D721Med (cell line): ENCODE measurements at places on chromosomes 1 and 21.

- no peak for DNase-seq
Measured at GRCh38 chr1:90799326-90799725, 82.2 kb upstream of the BARHL2 start.

DNA sequence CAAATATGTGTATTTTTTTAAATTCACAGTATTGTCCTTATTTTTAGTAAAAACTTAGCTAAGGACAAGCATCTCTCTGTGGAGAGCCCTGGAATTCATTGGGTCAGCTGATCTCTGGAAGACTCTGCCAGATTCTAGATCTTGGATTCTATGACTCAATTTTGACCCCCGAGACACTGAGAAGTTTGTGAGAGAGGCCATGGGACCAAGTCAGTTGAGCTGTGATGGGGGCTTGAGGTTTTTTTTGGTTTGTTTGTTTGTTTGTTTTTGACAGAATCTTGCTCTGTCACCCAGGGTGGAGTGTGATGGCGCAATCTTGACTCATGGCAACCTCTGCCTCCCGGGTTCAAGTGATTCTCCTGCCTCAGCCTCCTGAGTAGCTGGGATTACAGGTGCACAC lies 13.5 kb downstream of the SHISA4 start:
- no peak for DNase-seq

DNA sequence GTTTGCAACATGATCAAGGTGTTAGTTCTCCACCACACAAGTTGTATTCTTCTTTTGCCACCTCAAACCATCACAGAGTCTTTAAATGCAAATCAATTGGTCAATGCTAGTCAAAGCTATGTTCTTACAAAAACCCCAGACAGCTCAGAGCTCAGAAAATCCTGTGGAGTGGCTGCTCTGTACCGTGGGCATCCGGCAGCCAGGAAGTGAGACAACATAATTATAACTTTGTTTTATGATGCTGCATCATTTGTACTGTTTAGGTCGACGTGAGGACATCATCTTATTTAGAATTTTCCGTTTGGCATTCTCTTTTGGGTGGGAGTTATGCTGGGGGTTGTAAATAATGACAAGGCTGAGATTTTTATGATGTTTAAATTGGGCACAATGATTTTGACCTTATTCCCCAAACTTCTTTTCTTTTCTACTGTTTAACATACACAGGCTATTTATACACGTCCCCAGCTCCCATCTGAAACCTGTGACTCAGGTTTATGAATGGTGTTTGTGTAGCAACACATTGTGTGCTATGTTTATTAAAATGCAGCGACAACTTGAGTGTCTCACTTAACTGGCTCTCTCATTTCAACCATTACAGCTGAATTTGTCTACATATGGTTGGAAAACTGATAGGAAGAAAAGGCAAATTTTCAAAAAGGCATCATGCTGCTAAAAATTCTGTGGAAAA lies 124.0 kb downstream of the CNIH3 start:
- DNase-seq: no peak

GRCh38 chr1:31502926-31503511 lies 73.3 kb upstream of the TINAGL1 start:
- no peak for DNase-seq

GRCh38 chr1:185936641-185937040 lies 202.4 kb downstream of the HMCN1 start:
- no peak for DNase-seq

DNA sequence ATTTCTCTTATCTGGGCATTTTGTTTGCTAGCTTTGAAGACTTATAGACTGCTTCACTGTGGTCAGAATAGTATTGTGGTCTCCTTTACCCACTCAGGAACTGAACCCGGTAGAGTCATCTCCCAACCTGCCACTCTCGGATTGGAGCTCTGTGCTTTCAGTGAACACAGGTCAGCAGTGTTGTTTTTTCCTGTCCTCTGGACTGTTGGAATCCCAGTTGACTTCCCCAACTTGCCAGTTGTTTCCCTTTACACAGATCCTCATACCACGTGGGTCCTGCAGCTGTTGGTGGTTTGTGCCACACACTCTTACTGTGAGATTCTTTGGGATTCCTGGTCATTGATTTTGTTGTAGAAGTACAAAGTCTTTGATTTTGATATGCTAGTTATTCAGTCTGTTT lies 214.1 kb downstream of the DYRK1A start:
- no peak for DNase-seq

- no peak for DNase-seq
Measured at GRCh38 chr1:78370779-78371482, 119.8 kb upstream of the PTGFR start.

DNA sequence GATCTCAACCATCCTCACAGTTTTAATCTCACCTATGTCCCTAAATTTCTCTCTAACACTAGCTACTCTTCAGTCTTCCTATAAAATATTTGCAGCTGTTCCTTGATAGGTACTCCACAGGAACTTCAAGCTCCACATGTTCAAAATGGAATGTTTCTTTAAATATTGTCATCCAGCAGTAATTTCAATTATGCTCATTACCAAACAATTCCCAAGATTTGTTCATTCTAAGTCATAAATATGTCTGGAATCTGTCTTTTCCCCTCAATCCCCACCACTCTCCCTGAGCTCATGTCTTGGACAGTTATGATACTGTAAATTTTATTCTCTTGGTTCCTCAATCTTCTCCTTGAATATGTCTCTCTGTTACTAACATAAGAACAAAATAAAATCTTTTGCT lies 214.4 kb downstream of the NRIP1 start:
- no peak for DNase-seq

- no peak for DNase-seq
Measured at GRCh38 chr1:37868466-37868865, 9.1 kb upstream of the MTF1 start.

DNA sequence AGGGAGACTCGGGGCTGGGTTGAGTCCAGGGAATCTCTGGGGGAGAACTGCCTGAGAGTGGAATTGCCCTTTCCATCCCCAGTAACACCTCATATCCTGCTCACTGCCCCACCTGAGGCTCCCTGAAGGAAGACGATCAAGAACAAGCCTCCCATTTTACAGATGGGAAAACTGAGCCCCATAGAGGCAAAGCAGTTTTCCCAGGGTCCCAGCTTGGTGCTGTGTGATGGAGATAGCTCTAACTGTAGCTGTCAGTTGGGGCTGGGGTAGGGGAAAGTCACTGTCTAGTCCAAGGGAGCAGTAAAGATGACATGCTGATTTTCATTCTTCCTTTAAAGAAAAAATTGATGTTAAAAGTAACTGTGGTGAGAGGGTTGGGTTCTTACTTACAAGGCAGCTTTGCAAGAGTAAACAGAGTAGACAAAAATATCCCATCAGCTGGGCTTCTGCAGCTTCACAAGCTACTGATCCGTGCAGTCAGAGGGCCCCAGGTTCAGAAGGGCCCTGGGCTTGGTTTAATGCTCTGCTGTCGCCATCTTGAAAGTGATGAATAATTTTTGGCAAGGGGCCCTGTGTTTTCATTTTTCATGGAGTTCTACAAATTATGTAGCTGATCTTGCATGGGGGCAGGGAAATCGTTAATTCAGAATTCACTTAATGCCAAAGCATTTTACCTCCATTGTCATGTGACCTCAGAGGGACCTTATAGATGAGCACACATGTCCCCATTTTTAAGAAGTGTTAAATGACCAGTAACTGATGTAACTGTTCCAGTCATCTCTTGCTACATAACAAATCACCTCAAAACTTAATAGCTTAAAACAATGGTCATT lies 17.6 kb upstream of the TNFRSF1B start:
- DNase-seq: no peak

DNA sequence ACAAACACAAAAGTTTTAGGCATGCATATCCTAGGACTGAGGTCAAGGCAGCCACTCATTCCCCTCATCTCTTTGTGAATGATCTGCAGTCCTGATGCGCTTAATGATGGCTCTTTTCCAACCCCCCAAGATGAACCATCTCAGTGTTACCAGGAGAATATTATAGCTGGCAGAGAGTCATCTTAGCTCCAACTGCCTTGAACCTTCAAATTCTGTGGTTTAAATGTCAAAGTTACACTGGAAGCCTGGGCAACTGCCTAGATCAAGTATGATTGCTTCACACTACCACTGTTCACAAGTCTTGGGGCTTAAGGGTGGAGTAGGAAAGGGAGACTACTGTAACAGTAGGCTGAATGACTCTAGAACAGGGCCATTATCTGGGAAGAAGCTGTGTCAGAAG lies 8.0 kb upstream of the MYBPHL start:
- no peak for DNase-seq

GRCh38 chr1:212780759-212781158 lies 10.8 kb downstream of the NSL1 start:
- no peak for DNase-seq

GRCh38 chr1:225684741-225685140 lies 31.8 kb upstream of the ENAH start:
- DNase-seq: no peak

GRCh38 chr1:70084314-70084915 lies 121.0 kb downstream of the LRRC40 start:
- no peak for DNase-seq

GRCh38 chr21:29725025-29725736 lies 214.6 kb downstream of the GRIK1 start:
- no peak for DNase-seq

DNA sequence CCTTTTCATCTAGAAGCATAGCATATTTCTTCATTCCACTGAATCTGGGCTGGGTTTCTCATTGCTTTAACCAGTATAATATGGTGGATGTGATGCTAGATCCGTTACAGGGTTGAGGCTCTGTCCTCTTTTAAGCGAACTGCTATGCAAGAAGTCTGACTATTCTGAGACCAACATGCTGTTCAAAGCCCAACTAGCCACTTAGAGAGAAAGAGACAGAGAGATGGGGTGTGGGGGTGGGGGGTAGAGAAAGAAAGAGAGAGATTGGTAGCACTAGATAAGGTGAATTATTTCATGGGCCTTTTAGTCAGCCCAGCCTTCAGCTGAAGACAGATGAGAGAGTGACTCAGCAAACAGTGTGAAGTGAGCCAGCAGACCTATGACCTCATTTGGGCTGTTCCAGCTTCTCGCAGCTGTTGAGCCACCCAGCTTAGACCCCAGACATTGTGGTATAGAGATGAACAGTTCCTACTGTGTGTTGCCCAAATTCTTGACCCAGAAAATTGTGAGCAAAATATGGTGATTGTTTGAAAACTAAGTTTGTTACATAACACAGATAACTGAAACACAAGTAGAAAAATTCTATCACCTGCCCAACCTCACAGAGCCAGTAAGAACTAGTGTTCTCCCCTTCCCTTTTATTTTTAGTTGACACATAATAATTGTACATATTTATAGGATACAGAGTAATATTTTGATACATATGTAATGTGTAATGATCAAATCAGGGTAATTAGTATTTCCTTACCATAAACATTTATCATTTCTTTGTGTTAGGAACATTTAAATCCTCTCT lies 40.7 kb upstream of the PRKACB start:
- no peak for DNase-seq

DNA sequence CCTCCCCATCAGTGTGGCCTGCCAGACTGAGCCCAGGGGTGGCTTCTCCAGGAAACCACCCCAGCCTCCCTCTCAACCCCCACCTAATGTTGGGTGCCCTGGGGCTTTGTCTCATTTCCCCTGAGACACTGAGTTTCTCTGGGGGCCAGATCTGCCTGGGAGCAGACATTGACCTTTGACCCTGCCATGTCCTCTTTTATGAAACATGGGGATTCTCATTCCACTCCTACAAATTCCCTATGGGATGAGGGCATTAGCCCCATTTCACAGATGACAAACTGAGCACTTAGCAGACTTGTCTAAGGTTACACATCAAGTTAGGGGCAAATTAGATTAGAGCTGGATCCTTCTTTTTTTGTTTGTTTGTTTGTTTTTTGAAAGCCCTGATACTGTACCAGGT lies 24.1 kb downstream of the RHBG start:
- DNase-seq: no peak

GRCh38 chr1:199046618-199047017 lies 407.8 kb downstream of the PTPRC start:
- no peak for DNase-seq

GRCh38 chr21:44694776-44695175 lies 2.2 kb upstream of the KRTAP10-12 start:
- DNase-seq: no peak

DNA sequence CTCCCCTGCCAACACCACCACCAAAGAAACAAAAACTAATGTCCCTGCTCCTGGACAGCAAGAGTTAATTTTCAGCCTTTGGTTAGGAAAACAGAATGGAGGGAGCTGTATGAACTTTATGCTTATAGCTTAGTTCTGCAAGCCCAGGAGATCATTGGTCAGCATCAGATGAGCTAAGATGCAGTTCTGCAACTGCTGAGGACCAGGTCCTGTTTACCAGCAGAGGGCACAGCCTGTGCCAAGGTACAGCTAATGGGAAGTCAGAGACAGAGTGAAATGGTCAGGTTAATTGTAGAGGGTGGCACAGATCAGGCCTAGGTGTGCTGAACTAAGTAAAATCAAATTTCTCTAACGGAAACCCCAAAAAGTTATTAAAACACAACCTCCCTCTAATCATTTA lies 161.3 kb downstream of the ROR1 start:
- DNase-seq: no peak

- no peak for DNase-seq
Measured at GRCh38 chr1:167881786-167882185, 32.1 kb downstream of the ADCY10 start.

GRCh38 chr1:235637756-235638534 lies 11.6 kb downstream of the GNG4 start:
- no peak for DNase-seq

GRCh38 chr1:26530410-26530894 lies 891 bp downstream of the RPS6KA1 start:
- no peak for DNase-seq

DNA sequence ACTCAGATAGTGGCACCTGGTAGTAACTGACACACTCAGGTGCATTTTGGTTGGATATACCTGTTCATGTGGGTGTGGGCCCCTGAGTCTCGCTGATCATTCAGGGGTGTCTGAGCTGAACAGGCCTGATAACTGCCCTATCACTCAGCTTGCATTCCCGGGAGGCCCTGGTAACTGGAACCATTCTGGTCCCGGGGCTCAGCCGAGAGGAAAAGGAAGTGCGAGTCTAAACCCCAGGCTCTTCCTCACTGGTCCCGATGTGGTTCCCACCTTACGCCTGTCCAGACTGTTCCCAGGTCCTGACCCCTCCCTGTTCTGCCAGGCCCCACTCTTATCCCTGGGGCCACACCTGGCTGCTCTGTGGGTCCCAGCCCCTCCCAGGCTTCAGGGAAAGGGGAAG lies 11.7 kb upstream of the CDK18 start:
- no peak for DNase-seq
